ENCODE measurements at places on chromosomes 16 and 17.

- DNase-seq, result no peak
Observed at GRCh38 chr17:31311526-31311925, 2.3 kb downstream of the EVI2B start.

DNA sequence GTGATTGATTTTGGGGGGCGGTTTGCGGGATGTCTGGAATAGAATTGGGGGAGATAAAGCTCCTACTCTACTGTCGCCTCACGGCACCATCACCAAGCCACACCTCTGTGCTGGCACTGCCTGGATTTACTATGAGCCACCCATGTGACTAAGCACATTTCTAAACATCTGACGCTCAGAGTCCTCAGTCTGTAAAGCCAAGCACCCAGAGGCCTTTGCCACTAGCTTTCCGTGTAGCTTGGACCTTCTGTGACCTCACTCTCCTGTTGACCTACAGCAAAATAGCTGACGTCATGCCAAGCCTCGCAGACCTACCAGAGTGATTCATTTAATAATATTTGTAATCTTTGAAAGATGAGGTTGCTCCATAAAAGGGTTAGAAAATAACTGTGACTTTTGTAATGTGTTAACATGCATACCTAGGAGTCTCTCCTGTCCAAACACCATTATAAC, 38.5 kb upstream of the MYOCD start:
- no peak for DNase-seq

GRCh38 chr16:48592839-48593429, 17.0 kb downstream of the N4BP1 start:
- DNase-seq, result no peak

GRCh38 chr17:64190472-64190871, 60.5 kb upstream of the ERN1 start:
- DNase-seq, result no peak

- peak; percentile 88 for DNase-seq
Observed at GRCh38 chr16:68298907-68299561, 11.7 kb downstream of the SLC7A6OS start.

DNA sequence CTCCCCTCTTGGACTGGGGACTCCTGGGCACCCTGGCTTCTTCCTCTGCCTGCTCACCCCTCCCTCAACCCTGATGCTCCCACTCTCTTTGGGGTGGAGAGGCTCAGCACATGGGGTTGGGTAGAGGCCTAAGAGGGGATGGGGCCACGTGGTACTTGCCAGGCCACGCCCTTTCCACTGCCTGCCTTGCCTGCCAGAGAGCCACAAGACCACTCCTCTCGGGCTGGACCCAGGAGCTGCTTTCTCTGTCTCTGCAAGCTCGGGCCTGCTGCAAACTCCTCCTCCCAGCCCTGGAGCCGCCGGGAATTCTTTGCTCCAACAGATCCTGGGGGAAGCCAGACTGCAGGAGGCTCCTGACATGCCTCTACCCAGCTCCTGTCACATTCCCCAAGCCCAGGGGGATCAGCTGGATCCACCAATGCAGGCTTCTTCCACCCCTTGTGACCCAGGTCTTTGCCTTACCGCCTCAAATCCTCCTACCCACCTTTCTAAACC, 11.8 kb downstream of the DLX4 start:
- peak; percentile 53 for DNase-seq

DNA sequence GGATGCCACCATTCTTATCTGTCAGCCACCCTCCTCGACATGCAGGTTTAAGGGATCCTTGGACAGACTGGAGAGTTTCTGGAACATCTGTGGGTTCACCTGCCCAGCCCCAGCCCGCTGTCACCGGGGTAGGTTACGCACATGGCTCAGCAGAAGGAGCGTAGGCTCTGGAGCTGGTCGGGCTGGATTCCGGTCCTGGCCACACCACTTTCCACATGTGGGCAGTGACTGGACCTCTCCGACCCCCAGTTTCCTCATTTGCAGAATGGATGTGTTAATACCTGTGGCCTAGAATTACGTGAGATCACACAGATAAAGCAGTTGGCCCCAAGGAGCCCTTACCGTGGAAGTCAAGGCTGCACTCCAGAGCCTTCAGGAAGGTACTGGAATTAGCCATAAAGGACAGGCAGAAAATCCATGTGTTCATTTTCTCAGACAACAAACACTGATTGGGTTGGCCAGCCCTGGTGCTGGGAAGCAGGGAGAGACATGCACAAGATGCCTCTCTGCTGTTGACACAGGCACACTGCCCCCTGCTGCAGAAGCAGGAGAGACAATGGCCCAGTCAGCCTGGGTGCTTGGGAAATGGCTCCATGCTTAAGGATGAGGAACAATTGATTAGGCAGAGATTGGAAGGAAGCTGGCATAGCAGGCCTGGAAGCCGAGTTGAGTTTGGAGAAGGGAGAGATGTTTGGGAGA, 58.8 kb downstream of the SF3B3 start:
- no peak for DNase-seq

GRCh38 chr16:53646506-53646905, 57.2 kb downstream of the RPGRIP1L start:
- DNase-seq, result no peak

DNA sequence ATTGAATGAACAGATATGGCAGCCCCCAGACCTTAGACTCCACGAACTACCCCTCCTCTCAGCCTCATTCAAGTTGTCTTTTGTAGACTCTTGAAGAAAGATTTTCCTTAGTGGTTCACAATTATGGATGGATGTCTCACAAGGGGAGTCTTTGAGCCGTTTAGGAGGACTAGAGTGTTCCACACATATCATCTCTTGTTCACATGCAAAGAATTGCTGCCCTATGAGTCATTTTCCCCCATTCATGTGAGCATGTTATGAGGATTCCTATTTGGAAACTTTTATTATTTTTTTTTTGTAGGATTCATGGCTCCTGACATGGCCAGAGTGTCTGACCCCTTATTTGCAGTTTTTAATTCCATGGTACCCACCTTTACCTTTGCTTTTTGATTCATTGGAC, 237.1 kb downstream of the SHISA9 start:
- DNase-seq, result no peak

- DNase-seq, result no peak
Observed at GRCh38 chr17:77581480-77581879, 377.0 kb upstream of the TNRC6C start.

- DNase-seq, result no peak
Observed at GRCh38 chr17:5468075-5468473, 708 bp downstream of the DHX33 start.

DNA sequence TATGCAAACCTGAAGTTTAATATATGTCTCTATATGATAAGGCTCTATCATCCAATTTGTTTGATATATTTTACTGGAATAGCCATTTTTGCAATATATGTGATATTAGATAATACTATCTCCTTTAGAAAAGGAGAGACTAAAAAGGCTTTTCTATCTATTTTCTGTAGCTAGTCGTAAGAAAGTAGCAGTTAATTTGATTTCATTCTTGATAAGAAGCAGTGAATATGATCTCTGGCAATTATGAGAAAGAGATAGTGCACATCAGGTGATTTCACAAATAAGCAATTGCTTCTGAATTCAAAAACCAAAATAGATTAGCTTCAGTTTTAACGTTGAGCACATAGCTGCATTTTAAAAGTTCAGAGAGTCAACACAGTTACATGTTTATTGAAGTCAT, 1318.4 kb downstream of the CDH8 start:
- DNase-seq, result no peak

DNA sequence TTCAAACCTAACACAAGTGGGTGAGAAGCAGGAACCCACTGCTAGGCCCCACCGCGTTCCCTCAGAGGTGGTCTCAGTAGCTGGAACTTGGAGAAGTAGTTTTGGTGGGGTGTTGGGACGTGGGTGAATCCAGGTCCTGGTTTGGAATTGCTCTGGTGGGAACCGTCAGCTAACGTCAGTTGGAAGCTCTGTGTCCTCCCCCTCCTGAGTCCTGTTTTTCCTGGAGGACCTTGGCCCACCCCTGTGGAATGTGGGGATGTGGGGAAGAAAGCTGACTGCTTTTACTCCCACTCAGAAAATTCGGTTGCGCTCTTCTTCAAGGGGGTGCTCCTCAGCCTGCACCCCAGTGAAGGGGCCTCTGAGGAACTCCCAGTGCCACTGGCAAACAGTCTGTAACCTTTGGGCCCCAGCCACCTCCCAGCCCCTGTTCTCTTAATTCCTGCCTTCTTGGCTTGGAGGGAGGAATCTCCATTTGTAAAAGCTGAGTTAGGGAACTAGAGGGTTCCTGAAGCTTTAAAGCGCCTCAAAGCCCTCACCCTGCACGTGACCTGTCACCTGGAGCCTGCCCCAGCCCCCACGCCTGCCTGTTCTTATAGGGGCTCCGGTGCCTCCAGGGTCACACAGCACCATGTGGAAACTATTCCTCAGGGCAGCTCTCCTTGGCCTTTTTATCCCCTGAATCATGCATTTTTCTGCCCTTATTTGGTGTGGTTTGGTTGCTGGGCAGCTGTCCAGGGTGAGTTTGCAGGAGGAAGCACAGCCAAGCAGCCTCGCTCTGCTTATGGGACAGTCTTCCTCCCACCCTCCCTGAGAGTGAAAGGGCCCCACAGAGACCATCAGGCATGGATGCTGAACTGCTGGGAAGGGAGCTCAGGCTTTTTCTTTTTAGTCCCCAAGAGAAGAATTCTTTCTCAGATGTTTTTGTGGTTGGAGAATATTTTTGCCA, 16.2 kb upstream of the NAGLU start:
- peak; percentile 79 for DNase-seq

DNA sequence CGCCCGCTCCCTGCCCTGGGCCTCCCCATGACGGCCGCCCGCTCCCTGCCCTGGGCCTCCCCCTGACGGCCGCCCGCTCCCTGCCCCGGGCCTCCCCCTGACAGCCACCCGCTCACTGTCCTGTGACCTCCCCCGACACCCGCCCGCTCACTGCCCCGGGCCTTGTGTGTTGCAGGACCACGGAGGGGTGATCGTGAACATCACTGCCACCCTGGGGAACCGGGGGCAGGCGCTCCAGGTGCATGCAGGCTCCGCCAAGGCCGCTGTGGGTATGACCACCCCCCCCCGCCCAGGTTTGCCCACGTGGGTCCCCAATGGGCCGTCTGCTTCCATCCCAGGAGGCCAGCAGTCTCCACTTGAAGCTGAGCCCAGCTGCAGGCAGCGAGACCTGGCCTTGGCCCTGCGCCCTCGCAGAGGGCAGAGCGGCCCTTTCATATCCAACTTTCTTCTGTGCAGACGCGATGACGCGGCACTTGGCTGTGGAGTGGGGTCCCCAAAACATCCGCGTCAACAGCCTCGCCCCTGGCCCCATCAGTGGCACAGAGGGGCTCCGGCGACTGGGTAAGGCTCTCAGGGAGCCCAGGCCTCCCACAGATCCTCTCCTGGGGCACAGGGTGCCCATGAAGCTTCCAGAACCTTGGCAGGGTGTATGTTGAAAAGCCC, 9.0 kb downstream of the DECR2 start:
- no peak for DNase-seq

- no peak for DNase-seq
Observed at GRCh38 chr16:67346341-67346740, 19.7 kb downstream of the LRRC36 start.

GRCh38 chr17:38861399-38861843, 7.9 kb upstream of the RPL23 start:
- peak; percentile 51 for DNase-seq

- DNase-seq, result no peak
Observed at GRCh38 chr16:75392906-75393305, 40.4 kb downstream of the CFDP1 start.

DNA sequence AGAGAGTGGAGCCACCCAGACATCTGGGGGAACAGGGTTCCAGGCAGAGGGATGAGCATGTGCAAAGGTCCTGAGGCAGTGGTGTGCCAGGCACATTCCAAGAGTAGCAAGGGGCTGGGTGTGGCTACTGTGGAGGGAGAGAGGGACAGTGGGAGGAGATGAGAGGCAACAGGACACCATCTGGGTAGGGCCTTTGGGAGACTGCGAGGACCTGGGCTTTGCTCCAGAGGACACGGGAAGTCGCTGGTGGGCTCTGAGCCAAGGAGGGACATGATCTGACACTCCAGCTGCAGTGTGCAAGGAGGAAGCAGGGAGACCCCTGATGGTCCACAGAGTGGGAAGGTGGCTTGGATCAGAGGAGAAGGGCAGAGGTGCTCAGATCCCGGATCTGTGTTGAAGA, 56.7 kb upstream of the MED9 start:
- DNase-seq, result no peak

DNA sequence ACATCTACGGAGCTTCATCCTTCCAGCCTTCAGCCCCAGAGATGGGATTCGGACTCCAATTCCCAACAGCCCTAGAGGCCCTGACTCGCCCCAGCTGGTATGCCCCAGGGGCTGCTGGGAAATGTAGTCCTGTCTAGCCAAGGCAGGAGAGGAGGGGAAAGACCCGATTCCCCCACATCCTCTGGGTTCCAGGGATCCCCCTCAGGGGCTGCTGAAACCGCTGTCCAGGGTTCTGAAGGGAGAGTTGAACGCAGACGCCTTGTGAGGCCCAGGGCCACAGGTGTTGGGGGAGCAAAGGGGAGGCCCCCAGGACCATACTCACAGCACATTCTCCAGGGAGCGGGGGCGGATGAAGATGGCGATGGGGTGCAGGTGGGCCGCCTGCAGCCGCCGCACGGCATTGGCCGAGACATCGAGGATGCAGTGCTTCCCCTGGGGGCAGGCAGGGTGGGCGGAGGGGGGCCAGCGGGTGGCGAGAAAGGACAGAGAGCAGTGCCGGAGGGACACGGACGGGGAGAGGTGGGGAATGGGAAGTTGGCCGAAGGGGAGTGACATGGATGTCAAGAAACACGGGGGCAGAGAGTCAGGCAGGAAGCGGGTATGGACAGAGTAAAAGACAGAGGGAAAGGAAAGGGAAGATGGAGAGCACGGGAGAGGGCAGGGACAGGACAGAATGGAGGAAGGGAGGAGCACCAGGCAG, 12.6 kb upstream of the ASGR1 start:
- DNase-seq, result peak; percentile 88

DNA sequence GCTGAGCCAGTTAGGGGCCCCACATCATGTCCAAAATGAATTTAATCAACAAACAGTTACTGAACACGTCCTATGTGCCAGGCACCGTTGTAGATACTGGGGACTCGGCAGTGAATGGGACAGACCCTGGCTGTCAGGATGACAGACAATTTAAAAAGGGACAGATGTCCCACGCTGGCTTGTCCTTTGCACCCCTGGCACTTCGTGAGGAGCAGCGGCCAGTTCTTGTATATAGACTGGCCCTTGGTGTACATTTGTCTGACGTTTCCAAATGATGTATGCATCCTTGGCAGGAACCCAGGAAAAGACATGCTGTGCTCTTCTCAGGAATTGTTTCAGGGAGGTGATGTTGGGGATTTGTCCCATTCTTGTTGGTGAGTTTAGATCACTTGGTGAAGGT, 21.1 kb downstream of the IL4R start:
- no peak for DNase-seq

DNA sequence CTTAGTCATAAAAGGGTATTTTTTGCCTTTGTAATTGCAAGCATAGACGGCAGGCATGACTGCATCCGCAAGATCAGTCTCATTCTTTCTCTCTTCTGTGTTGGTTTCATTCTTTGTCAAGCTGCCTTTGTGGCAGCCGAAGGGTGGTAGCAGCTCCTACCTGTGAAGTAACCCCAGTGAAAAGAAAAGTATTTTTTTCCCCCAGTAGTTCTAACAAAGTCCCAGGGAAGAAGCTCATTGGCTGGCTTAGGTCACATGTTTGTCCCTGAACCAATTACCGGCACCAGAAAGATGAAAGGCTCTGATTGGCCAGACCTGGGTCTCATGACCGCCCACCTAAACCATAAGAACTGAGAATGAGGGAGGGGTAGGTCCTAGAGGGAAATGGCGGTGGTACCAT, 110.7 kb downstream of the RAP1GAP2 start:
- no peak for DNase-seq
